Hematopoietic multipotent progenitor cell treated with erythropoietin and hydrocortisone succinate and interleukin-3 and kit ligand, for 15 days (in vitro differentiated cells): ENCODE measurements at places on chromosomes 5 and 9.

DNA sequence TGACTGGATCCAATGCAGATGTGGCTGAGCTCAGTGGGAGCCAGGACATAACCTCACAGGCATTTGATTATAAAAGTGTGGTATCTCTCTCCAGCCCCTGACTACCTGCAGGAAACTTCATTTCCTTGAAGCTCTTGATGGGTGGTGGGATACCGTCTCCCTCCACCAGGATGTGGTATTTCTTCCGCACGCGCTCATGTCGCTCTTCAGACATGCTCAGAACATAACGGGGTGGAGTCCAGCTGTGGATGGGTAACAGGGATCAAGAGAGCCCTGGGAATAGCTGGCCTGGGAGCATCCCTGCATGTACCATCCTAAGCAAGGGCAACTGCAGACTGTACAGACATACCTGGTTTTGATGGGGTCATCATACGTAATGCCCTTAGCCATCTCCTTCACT, 1.2 kb downstream of the DDX41 start:
- no peak for DNase-seq

- peak; percentile 76 for DNase-seq
Measured at GRCh38 chr5:57298295-57298984, 124.6 kb downstream of the GPBP1 start.

GRCh38 chr5:75335952-75336614, 937 bp upstream of the HMGCR start:
- DNase-seq: no peak

- DNase-seq: no peak
Measured at GRCh38 chr9:91379426-91379825, 17.7 kb upstream of the AUH start.

GRCh38 chr9:121599872-121600585, 51.4 kb upstream of the DAB2IP start:
- no peak for DNase-seq

- no peak for DNase-seq
Measured at GRCh38 chr9:37455884-37456647, 9.2 kb downstream of the ZBTB5 start.

- DNase-seq: no peak
Measured at GRCh38 chr9:94655739-94656138, 16.4 kb upstream of the FBP1 start.

- no peak for DNase-seq
Measured at GRCh38 chr5:146079695-146080373, 25.5 kb downstream of the PLAC8L1 start.

GRCh38 chr5:76470976-76471375, 67.9 kb downstream of the IQGAP2 start:
- no peak for DNase-seq

DNA sequence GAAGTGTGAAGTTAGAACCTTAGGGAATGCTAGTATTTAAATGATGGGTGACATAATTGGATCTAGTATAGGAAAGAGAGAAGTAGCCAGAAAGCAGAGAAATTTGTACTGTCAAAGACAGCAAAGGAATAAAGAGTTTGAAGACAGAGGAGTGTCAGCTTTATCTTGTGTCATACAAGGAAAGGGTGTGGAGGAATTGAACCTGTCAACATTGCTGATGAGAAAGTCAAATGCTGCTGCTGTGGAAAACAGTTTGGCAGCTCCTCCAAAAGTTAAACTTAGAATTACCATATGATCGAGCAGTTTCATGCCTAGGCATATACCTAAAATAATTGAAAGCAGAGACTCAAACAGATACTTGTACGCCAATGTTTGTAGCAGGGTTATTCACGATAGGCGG, 63.7 kb downstream of the DENND4C start:
- no peak for DNase-seq
